Substantia nigra (tissue), 51 donors: ENCODE measurements at places on chromosomes 12 and 14.

- DNase-seq, result no peak
Observed at GRCh38 chr12:123468786-123469185, 10.8 kb downstream of the SNRNP35 start.

DNA sequence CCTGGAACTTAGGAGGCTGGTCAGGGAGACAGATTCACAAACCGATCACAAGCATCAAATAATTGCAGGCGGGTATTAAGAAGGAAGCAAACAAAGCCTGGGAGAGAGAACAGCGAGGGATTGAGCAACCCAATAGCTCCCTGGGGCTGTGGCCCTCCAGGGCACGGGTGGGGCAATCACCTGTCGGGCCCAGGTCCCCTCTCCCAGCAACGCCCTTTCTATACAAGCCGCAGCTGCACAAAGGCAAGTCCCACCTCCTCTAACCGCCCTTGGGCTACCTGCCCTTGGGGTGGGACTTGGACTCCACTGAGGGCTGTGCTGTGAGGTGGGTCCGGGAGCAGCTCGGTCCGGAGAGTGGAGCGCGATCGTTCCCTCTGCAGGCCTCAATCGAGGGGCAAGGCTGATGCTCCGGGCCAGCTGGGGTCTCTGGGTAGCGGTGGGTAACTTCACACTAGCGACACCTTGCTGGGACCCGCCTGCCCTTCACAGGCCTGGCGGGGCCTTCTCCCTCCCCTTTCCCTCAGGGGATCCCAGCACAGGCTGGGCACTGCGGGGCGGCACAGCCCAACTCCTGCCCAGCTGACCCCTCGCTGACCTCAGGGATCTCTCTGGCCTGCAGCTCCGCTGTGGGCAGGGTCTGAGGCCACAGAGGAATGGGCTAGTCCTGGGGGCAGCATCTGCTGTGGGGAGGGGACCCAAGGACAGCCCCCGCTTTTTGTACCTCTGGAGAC lies 8.0 kb downstream of the PHB2 start:
- DNase-seq, result no peak

DNA sequence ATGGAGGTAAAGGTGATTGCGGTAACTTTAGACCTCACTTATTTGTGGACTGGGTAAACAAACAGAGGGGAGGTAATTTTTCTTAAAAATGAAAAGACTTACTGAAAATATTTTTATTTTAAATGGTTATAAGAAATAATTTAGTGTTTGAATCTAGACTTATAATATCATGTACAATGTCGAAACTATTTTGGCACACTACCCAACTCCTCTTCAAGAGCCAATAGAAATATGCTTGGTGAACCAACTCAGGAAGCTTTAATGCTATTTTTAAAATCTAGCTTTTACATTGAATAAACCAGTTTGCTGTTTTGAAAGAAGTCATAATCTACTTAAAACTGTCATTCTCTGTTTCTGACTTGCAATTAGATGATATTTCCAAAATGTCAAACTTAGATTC lies 175.8 kb upstream of the NPAS3 start:
- DNase-seq, result no peak

DNA sequence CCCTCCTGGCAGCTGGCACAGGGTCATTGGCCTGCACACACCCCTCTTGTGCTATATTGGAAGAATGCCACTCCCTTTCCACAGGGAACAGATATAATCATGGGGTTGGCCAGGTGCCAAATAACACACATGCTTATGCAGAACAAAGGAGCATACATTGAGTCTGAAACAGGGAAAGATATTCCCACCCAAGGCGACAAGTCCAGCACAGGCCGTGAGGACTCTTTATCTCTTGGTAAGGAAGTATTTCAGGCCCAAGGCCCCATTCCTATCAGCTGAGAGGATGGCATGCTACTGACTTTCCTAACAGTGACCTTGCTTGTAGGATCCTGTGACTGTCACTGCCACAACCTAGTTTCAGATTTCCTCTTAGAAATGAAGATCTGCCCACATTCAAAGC lies 59.0 kb upstream of the STXBP6 start:
- DNase-seq, result no peak

DNA sequence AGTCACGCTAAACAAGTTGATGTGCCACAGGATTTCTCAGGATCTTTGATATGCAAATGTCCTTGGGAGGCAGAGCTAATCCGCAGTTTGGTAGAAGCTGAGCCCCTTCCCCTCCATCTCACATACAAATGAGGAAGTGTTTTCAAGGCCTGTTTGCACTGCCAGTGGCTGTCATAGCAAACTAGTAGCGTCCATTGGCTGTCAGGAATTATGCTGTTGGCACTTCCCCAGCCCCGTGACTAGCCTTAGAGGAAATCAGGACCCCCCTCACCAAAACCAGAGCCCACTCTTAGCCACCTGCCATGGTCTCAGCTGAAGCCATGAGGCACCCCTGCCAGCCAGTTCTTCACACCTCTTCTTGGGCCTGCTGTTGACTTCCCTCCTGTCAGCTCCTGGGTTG lies 253.9 kb downstream of the CACNA1C start:
- no peak for DNase-seq

- no peak for DNase-seq
Observed at GRCh38 chr14:54867011-54867410, 35.6 kb downstream of the GCH1 start.

DNA sequence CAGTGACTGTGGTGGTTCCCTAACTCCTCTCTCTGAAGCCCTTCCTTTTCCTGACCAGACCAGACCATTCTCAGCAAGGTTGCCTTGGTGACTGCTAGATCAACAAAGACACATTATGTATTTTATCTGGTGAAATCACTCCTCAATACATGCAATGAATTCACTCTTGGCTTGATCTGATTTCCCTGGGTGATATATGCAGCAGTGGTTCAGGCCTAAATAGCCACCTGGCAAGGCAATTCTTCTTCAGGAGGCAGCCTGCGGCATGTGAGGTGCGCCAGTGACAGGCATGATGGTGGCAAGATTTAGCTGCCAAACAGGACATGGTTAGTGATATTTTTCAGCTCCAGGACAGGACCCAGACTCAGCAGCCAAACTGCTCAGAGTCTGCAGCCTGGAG lies 350.3 kb upstream of the CCDC196 start:
- DNase-seq, result no peak

DNA sequence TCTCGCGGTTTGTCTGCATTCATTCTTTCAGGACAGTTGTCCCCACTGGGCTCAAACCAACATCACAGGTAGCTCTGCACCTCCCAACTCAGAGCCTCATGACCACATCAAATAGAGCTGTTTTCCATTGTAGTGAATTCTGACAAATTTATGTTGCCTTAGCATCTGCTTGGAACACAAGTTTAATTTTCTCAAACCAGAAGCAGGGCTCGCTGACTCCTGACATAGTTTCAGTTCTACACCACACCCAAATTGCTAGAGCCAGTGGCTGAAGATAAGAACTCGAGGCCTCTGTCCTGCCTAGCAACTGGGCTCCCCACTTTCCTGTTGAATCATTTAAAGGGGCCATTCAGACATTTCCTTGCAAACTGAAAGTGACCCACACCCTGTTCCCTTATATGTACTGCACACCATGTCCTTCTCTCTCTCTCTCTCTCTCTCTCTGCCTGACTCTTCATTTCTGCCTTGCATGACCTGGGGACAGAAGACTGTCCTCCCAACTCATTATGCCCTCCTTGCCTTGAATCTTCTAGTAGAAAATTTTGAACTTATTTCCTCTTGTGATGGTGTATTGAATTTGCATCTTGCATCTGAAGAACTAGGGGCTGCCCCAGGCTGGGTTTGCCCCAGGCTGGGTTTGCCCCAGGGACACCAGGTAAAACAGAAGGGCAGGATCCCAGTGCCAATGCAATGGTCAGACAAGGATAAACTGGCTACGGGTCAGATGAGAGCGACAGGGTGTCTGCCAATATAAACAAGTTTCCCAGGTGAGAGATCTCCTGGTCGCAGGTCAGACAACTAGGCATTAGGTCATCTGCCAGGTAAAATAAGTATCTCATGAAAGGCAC lies 9.7 kb upstream of the WSCD2 start:
- DNase-seq, result no peak

- DNase-seq, result no peak
Observed at GRCh38 chr12:116050275-116050674, 227.2 kb downstream of the MED13L start.

GRCh38 chr12:74129702-74130101 lies 407.9 kb upstream of the ATXN7L3B start:
- no peak for DNase-seq

GRCh38 chr12:88242571-88242925 lies 100.4 kb downstream of the TMTC3 start:
- no peak for DNase-seq

- no peak for DNase-seq
Observed at GRCh38 chr14:23864259-23864658, 89.3 kb upstream of the DHRS4 start.

- no peak for DNase-seq
Observed at GRCh38 chr12:53292426-53292825, 2.9 kb upstream of the PFDN5 start.

GRCh38 chr12:47734725-47735480 lies 9.6 kb upstream of the ENDOU start:
- DNase-seq, result peak; percentile 44

GRCh38 chr12:89325495-89325894 lies 26.8 kb downstream of the DUSP6 start:
- no peak for DNase-seq

GRCh38 chr12:3885277-3886094 lies 12.3 kb upstream of the PARP11 start:
- no peak for DNase-seq

DNA sequence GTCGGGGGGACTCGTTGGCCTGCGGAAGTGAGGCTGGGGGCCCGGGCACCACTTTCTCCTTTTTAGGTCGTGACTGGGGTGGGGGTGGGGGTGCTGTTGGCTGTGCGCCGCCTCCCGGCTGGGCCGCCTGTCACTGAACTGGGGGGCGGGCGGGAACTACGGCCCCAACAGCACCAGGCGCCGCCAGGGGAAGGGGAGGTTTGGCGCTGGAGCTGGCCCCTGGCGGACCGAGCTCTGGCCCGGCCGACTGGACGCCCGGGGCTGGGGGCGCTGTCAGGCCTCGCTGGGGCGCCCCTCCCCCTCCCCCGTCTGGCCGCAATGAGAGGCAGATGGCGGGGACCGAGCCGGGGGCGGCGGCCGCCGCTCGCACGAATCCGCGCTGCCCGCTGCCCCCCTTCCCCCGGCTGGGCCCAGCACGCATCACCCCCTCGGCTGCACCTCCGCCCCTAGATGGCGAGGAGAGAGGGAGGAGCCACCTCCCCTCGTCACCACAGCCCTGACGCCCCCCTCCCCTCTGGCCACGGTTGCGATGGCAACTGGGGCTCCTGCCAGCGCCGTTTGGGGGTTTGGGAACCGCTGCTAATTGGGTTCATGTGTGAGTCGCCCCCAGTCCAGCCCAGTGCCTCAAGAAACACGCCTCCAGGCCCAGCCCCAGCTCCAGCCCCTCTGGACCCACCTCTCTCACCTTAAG lies 723 bp downstream of the NFATC4 start:
- peak; percentile 15 for DNase-seq

GRCh38 chr14:99462210-99462609 lies 18.4 kb downstream of the SETD3 start:
- no peak for DNase-seq

GRCh38 chr12:96623656-96624217 lies 134.4 kb downstream of the CFAP54 start:
- no peak for DNase-seq

GRCh38 chr12:49564686-49565405 lies 3.1 kb downstream of the MCRS1 start:
- DNase-seq, result no peak

DNA sequence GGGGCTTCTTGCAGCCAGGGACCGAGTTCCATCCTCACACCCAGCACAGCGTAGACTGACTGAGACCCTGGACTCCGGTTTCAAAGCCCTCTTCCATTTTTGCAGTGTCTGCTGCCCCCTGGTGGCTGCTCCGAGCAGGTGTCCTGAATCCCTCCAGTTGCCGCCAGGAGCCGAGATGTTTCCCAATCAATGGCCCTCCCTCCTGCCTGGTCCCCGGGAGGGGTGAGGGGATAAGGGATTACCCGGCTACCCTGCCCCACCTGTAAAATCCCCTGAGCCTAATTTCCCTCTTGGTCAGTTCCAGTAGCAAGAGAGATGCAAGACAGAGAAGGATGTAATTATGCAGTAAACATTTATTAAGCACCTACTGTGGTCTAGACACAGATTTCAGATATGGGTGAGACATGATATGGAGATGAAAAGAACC lies 55.0 kb downstream of the PHETA1 start:
- peak; percentile 14 for DNase-seq

DNA sequence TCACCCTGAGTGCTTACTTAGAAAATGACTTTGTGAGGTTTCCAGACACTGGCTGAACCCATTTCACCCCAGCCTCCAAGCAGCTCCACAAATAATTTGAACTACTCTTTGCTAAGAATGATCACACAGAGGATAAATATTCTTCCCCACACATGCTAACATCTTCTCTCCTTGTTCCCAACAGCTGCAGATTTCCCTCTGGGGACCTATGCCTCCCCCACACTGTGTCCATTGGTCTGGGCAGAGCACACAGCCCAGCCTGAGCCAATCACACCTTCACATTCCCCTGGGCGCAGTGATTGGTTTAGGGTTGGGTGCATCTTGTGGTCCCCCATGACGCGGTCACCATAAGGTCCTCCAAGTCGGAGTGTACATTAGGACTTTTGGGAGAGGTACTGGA lies 6.9 kb downstream of the SDR9C7 start:
- DNase-seq, result no peak

DNA sequence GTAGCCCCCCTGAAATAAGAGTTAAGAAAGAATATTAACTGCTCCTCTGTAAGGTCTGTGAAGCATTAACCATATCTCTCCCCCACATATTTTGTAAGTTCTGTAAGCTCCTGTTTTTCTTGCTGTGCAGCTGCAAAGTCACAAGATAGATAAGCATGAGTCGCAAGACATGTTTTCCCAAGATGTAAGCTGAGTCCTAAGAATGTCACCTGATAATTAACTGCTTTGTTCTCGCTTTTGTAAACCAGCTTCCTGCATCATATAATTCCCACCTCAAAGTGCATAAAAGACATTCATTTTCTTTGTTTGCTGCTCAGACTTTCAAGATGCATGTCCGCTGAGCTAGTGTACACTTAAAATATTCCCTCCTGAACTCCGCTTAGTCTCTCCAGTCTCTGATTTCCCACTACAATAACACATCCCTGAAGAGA lies 27.0 kb upstream of the PHC1 start:
- no peak for DNase-seq

GRCh38 chr12:132921685-132922084 lies 34.3 kb upstream of the CHFR start:
- DNase-seq, result no peak

GRCh38 chr14:65333943-65334687 lies 78.4 kb upstream of the FUT8 start:
- DNase-seq, result no peak

DNA sequence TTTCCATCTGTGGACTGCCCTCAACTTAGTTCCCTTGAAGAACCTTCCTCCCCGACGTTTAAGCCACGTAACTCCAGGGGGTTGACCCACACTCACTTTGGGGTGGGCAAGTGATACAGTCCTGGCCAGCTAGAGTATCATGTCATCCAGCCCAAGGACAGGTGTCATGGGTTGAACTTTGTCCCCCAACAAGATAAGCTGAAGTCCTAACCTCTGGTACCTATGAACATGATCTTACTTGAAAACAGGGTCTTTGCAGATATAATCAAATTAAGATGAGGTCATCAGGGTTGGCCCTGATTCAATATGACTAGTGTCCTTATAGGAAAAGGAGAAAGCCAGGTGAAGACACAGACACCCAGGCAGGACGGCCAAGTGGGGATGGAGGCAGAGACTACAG lies 68.6 kb downstream of the ITPK1 start:
- no peak for DNase-seq
